ENCODE measurements at places on chromosomes 1 and 21.

GRCh38 chr1:182625719-182626504, 21.7 kb upstream of the RGS16 start:
- no peak for DNase-seq

- DNase-seq: no peak
Measured at GRCh38 chr21:41095983-41096382, 72.0 kb upstream of the BACE2 start.

GRCh38 chr1:231233735-231234417, 7.1 kb upstream of the GNPAT start:
- peak; percentile 28 for DNase-seq

DNA sequence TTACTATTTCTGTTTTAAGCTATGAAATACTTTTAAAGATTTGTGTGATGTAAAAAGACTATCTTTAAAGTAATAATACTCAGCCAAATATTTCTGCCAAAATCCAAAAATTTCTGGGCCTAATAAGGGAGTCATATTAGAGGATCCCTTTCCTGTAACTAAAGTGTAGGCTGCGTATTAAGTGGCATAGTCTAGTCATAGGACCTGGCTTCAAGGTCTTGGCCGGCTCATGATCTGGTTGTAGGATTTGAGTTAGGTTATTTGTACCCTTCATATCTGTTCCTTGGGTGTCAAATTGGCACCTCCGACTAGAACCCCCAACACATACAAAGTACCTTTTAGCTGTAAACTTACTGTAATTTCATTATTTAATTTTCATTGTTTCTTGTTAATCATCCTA, 107.8 kb downstream of the DYRK1A start:
- no peak for DNase-seq

DNA sequence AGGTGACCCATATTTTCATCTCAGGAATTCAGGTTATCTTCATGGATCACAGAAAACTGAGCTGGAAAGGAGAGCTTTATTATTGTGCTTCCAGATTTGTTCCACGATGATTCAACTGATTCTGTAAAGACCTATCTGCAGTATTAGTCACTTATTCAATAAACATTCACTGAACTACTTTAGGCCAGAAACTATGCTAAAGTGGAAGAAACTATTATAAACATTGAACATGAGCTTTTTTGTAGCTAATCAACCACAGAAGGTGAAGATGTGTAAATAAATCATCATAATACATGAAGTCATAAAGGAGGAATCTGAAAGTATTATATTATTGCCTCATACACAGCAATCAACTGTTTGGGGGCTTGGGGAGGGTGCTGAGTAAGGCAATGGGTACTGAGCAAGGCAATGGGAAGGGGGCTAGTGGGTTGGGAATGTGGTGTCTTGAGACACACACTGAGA, 30.6 kb upstream of the EXO1 start:
- DNase-seq: peak; percentile 67

DNA sequence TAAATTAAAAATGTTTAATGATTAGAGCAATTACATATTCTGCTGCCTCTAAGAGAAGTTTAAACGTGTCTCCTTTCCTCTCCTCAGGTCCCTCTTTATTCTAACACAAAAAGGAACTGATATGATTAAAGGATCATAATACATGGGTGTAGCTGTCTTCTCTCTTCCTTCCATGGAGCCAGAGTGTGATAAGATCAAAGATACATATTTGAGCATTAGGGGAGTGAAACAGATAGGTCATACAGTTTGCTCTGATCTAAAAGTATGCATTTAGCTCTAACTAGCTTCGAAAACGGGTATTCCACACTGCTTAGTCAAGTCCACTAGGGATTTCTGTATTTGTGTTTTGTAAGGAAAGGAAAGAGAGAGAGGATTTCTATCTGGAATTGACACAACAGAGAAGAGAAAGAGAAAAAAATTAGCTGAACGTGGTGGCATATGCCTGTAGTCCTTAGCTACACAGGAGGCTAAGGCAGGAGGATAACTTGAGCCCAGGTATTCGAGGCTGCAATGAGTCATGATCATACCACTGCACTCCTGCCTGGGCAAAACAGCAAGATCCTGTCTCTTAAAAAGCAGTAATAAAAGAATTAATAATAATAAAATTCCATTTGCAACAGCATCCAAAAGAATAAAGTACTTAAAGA, 63.1 kb downstream of the CDC42BPA start:
- no peak for DNase-seq

DNA sequence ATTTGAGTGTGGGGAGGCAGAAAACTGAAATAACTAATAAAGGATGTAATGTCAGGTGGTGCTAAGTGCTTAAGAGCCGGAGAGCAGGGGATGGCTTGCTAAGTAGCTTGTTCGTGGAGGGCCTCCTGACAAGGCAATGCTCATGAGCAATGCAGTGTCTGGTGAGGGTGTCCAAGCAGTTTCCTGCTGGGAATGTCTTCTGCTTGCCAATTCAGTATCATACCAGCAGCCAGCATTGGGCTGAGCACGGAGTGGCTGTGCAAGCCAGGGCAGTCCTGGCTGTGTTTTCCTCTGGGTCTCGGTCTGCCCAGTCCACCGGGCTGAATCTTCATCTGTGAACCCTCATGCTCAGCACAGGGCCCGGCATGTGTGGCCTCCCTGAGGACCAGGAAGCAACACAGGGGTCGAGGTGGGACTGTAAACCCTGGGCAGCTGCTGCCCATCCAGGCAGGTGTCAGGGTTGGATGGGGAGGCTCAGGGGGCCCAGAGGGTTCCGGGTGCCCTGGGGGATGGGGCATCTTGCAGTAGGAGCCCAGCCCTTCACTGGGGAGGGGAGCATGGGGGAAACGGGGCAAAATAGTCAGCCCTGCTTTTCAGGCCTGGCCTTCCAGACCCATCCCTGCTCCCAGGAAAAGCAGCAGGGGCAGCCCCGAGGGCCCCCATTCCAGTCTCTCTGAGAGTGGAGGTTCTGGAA, 27.5 kb downstream of the EDN2 start:
- no peak for DNase-seq

DNA sequence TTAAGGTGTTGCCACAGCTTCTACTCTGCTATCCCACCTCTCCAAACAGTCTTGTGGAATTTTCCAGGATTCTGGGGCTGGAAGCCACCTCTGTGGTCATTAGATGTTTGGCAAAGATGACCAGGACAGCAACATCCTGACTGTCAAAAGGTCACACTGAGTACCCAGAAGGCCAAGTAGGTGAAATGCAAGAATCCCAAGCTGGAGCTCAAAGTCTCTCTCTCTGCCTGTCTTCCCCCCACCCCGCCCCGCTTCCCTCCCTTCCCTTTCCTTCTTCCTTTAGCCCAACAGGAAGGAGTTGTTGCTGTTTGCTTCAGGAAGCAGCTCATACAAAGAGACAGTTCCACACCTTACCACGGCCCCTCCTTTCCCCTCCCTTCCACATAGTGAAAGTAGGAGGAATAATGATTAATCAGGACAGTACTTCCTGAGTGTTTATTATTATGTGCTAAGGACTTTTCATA, 75.6 kb upstream of the SLC2A1 start:
- DNase-seq: peak; percentile 10
